Activated T-helper 17 cell treated with anti-CD3 and anti-CD28 coated beads, Interleukin-2, amount 50 U/mL, for 72 hours (primary cell): ENCODE measurements at places on chromosomes 3 and 15. TPM values are rescaled to one million over a fixed set of nuclear protein-coding genes. Genes with fewer than 3 reads are reported as not detected.
A peak's percentile ranks its signal among the peaks of the same experiment; 100 is the strongest.

DNA sequence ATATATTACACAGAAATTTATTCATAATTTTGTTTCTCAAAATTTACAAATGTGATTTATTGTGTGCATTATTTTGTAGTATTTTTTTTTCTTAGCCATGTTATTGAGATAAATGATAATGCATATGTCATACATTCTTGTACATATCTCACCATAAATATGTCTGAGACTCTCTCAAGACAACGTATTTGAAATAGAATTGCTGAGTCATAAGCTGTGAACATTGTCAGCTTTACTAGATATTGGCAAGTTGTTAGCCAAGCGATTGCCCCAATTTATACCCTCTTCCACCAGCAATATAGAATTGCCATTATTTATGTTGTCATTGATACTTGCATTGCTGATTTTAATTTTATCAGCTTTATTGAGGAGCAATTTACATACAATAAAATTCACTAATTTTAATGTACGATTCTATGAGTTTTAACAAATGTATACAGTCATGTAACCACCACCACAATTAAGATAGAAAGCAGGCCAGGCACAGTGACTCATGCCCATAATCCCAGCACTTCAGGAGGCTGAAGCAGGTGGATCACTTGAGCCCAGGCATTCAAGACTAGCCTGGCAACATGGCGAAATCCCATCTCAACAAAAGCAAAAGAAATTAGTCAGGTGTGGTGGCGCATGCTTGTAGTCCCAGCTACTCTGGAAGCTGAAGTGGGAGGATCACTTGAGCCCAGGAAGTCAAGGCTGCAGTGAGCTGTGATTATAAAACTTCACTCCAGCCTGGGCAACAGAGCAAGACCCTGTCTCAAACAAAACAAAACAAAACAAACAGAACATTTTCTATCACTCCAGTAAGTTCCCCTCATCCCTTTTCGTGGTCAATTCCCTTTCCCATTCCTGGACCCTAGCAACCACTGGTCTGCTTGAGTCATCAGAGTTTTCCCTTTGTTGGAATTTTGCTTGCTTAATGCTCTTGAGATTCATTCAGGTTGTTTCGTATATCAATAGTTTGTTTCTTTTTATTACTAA is 373.1 kb downstream of the MFSD1 start:
- no peak for ATAC-seq

- ATAC-seq, result no peak
These were observed 50.5 kb downstream of the SPATA16 start for GRCh38 chr3:173090492-173090891.

DNA sequence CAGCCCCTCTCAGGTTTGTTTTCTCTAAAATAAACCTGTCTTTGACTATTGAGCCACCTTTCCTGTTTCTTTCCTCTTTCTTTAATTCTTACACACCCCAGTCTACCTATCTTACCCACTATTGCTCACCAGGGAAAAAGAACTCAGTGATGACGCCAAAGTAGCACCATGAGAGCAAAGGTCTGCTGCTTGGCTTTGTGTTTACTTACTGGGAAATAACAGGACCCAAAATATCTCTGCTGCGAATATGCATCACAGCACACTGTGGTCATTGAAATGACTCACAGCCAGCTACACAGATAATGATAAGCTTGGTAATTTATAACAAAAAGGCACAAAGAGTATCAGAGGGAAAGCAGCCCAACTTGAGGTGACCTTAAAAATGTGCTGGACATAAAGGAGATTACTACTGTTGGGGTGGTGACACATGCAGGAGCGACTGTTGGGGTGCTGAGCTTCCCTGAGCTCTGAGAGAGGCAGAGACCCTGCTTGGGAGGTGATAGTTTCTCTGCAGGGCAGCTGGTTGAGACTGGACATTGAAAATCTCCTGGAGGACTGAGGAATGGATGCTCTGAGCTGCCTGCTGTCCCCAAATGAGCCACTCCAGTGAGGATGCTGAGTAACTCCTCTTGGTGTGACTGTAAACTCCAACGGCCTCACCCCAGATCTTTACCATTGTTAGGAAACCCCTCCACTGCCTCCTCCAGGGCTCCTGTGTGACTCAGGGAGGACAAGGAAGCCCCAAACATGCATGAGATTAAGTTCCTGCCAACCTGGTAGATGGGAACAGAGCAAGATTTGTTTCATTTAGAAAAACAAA is 14.5 kb downstream of the EFCAB12 start:
- ATAC-seq, result peak; percentile 38

- ATAC-seq, result no peak
These were observed 93.7 kb upstream of the UBE3A start for GRCh38 chr15:25532269-25533140.

GRCh38 chr3:29319262-29319661 is 38.4 kb downstream of the RBMS3 start:
- ATAC-seq, result no peak

- no peak for ATAC-seq
These were observed 591.1 kb upstream of the NAALADL2 start for GRCh38 chr3:174268061-174268460.

ARL6 gene
- total RNA-seq, result 2.3 TPM

TMEM212 gene
- total RNA-seq, result not detected

SI gene
- not detected for total RNA-seq
